ENCODE measurements at places on chromosomes 5 and 9.

DNA sequence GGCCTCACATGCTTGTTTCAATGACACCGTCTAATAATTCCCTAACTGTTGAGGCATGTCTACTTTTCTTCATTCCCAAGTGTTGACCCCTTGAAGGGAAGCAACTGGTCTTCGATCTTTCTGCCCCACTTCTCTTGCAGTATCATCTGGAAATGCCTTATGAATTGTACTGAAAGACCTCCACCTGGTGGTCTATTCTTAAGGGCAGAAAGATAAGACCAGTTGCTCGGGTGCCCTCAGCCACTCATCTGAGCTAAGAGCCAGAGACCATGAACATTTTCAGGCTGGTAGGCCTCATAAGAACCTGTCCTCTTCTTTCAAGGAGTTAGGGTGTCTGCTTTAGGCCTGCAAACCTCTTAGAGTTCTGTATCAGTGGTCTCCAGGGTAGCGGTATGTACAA is 542.5 kb downstream of the CTNND2 start:
- DNase-seq: no peak

DNA sequence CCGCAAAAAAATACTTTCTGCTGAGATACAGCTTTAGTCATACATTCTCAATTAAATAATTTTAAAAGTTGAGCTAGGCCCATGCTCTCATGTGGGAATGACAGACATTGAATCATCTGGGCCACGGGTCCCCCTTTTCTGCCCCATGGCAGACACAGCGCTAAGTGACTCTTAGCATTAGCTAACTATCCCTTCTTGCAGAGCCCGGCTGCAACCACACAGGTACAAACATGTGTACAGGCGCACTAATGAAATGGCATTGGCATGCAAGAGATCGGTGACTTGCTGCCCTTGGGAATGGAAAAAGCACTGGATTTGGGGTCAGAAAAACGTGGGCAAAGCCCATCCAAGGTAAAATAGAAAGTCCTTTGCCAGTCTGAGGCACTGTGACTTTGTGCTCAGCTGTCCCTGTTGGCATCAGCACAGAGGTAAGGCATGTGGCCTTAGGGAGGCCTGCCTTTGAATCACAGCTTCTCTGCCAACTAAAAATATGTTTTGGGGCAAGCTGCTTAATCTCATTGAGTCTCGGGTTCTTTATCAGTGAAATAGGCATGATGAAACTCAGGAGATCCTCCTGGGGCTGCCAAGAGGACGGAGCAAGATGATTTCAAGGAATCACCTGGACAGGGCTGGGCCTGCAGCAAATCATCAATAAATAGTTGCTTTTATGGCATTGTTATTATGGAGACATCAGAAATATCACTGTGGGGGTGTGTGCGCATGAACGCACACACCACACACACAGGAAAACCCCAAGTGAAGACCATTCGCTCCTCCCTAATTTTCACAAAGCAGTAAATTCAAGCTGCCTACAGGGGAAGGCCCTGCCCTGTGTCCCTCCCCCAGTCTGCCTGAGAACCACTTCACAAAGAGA is 54.2 kb downstream of the WHRN start:
- DNase-seq: no peak

- no peak for DNase-seq
Measured at GRCh38 chr9:91659529-91660495, 236.2 kb upstream of the NFIL3 start.

- DNase-seq: no peak
Measured at GRCh38 chr9:26604076-26604662, 288.4 kb downstream of the CAAP1 start.
